ENCODE measurements at places on chromosomes 2 and 18.

GRCh38 chr2:148305476-148305875 is 284.6 kb downstream of the MBD5 start:
- no peak for DNase-seq

GRCh38 chr2:179441551-179441950 is 176.9 kb upstream of the SESTD1 start:
- no peak for DNase-seq

GRCh38 chr18:63883617-63884016 is 3.9 kb upstream of the SERPINB2 start:
- no peak for DNase-seq

- peak; percentile 46 for DNase-seq
Observed at GRCh38 chr18:13051950-13052349, 60.8 kb downstream of the CEP192 start.

- DNase-seq: no peak
Observed at GRCh38 chr18:13500869-13501542, 225.4 kb downstream of the FAM210A start.

- DNase-seq: peak; percentile 39
Observed at GRCh38 chr2:54535599-54536195, 79.6 kb downstream of the SPTBN1 start.

Data from SIG-M5 (cell line).